ENCODE measurements at places on chromosomes 11 and 22.

DNA sequence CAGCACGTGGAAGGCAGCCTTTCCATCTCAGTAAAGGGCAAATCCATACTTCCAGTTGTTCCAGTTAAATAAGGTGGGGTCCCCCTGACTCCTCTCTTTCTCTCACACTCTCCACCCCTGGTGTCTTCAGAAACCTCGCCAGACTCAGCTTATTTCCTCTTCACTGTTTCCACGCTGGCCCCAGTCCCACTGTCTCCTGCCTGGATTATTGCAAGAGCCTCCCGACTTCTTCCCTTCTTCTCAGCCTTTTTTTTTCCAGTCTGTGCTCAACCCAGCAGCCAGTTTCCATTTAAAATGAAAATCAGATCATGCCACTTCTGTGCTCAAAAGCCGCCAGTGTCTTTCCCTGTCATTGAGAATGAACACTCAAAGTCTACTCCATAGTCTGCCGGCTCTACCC lies 131.4 kb downstream of the PKNOX2 start:
- DNase-seq, result no peak

DNA sequence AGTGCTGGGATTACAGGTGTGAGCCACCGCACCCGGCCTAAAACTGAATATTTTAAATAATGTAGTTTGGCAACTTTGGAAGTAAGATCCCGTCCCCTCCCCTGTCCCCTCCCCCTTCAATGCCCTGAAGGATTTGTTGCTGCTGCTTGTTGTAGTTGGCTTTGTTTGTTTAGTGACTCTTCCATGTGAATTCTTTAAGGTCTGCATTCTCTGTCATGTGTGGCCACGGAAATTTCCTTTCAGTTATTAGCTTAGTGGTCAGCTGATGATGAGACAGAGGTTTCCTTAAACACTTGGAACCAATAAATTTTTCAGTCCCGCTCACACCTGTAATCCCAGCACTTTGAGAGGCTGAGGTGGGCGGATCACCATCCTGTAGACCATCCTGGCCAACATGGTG lies 109.9 kb downstream of the MPPED1 start:
- no peak for DNase-seq

- no peak for DNase-seq
Observed at GRCh38 chr11:129694538-129694937, 121.1 kb upstream of the TMEM45B start.

- no peak for DNase-seq
Observed at GRCh38 chr22:39955675-39956074, 4.5 kb upstream of the TMA7B start.

DNA sequence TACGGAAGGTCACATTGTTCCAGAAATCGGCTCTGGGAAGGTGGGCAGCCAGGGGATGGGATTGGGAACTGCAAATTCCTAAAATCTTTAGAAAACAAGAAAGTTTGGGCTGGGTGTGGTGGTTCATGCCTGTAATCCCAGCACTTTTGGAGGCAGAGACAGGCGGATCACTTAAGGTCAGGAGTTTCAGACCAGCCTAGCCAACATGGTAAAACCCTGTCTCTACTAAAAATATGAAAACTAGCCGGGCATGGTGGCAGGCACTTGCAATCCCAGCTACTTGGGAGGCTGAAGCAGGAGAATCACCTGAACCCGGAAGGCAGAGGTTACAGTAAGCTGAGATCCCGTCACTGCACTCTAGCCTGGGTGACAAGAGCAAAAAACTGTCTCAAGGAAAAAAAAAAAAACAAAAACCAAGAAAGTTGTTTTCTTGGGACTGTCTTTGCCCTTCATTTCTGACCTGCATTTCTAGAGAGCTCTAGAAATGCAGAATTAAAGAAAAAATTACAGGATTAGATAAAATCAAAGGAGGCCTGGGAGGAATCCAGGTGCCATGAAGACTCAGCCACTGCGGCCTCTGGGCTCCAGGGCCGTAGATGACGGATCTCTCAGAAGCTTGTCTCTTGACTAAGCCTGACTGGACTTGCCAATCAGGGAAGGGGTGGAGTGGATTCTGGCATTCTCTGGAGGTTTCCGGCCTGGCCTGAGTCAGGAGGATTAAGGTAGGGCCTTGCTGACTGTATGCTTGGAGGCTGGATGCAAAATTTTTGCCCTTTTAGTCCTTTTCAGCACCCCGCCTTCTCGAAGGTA lies 5.3 kb upstream of the MALAT1 start:
- DNase-seq, result no peak

GRCh38 chr22:44549701-44550100 lies 51.7 kb upstream of the RTL6 start:
- no peak for DNase-seq

GRCh38 chr22:38733329-38733723 lies 22.5 kb downstream of the SUN2 start:
- no peak for DNase-seq

DNA sequence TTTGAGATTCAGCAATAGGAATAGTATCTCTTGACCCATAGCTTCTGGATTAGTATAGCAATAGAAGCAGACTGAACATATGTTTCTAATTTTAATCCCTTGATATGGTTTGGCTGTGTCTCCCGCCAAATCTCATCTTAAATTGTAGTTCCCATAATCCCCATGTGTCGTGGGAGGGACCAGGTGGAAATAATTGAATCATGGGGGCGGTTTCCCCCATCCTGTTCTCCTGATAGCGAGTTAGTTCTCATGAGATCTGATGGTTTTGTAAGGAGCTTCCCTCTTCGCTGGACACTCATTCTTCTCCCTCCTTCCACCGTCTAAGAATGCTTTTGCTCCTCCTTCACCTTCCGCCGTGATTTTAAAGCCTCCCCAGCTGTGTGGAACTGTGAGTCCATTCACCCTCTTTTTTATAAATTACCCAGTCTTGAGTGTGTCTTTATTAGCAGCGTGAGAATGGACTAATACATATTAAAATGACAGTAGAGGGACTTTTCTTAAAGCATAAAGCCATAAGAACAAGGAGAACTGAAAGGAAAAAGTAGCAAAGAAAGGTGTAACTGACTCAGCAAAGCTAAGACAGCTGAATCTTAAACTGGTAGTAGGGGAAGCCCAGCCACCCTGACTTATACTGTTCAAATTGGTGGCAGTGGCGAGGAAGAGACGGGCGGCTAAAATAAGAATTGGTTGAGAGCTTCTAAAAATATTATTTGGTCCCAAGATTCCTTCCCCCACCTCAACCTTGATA lies 20.3 kb upstream of the SLN start:
- no peak for DNase-seq

DNA sequence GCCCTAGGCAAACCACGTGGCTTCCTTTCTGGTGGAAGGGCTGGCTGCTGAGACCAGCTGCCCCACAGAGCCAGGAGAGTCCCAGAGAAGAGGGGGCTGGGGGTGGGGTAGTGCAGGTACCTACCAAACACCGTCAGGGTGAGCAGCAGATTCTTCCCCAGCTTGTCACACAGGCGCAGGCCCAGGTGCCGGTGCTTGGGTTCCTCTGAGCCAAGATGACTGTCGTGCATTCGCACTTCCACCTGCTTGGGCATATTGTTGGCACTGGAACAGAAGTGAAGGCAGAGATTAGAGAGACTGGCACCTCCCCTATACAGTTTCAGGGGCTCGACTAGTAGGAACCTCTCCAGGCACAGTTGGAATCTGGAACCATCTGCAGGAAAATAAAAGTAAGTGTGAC lies 102.1 kb downstream of the SLC1A2 start:
- no peak for DNase-seq

GRCh38 chr11:35647421-35648093 lies 15.0 kb upstream of the TRIM44 start:
- DNase-seq, result no peak

DNA sequence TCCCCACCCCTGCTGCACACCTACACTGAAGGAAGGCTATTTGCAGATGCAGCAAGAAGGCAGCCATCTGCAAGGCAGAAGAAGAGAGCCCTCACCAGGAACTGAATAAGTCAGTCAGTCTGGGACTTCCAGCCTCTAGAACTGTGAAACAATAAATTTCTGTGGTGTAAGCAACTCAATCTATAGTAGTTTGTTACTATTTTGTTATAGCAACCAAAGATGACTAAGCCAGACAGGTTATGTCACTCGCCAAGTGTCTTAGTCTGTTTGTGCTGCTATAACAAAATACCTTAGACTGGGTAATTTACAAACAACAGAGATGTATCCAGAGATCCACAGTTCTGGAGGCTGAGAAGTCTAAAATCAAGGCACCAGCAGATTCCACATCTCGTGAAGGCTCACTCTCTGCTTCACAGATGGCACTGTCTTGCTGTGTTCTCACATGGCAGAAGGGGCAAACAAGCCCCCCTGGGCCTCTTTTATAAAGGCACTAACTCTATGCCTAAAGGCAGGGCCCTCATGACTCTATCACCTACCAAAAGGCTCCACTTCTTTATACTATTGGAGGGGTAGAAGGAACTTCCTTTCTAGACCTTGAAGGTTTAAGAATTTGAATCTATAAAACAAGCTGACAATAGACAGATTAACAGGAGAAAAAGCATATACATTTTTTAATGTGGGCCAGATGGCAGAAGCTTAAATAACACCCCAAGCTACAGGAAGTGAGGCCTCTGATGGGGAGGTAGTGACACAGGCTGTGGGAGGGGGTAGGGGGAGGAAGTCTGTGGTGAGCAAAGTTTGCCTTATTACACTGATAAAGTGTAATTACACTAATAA lies 12.3 kb downstream of the APOL6 start:
- DNase-seq, result peak; percentile 23

All from GF-D8 (cell line).